ENCODE measurements at places on chromosomes 2 and 18. TPM values are rescaled to one million over a fixed set of nuclear protein-coding genes. Genes with fewer than 3 reads are reported as not detected.

Gene TNS1
- 0.50 TPM for total RNA-seq

Gene CCDC121
- total RNA-seq: 1.2 TPM

Gene TMEM182
- 6.5 TPM for total RNA-seq

Gene MALL
- total RNA-seq: 38.3 TPM

Gene LIMS4
- total RNA-seq: not detected

Gene TOGARAM2
- not detected for total RNA-seq

Gene SERPINB11
- under 0.01 TPM for total RNA-seq

Gene ASB18
- not detected for total RNA-seq

Gene ABCG8
- not detected for total RNA-seq
